Liver (tissue), 10 donors: ENCODE measurements at places on chromosomes 16 and 17.

DNA sequence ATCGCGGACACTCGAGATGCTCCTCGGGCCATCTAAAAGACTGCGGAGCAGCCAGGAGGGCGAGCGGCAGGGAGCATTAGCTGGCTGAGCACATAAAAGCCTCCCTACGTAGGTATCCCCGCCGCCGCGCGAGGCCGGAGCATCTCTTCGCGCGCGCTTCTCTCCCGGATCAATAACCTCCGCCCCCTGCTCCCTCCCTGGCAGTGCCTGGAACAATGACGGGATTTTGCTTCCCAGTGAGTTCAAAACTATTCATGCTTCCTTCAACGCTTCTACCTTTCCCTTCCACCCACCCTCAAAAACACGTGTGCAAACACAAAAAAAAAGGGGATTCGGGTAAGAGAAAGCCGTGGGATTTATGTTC is 984 bp downstream of the CENPV start:
- DNase-seq: peak; percentile 61

DNA sequence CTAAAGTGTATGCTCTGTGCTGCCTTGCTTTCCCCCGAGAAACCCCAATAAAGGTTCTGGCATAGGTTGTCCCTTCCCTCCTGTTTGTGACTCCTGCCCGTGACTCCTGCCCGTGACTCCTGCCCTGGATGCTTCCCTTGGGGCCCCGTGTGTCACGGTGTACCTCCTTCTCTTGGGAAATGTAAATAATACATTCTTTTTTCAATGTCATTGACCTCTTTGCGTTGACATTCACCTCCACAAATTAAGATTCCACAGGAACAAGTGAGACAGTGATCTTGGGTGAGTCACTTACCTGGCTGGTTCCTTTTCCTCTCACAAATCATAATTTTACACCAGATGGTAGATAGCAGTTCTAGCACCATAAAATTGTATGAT is 632 bp downstream of the CCL15 start:
- DNase-seq: peak; percentile 37

GRCh38 chr16:78996790-78997189 is 603.7 kb downstream of the MAF start:
- DNase-seq: no peak

GRCh38 chr16:53775821-53776431 is 72.0 kb downstream of the FTO start:
- DNase-seq: no peak

- DNase-seq: no peak
These were observed 33.3 kb upstream of the FOXF1 start for GRCh38 chr16:86476956-86477534.

- no peak for DNase-seq
These were observed 15.2 kb downstream of the MED24 start for GRCh38 chr17:40038882-40039513.

DNA sequence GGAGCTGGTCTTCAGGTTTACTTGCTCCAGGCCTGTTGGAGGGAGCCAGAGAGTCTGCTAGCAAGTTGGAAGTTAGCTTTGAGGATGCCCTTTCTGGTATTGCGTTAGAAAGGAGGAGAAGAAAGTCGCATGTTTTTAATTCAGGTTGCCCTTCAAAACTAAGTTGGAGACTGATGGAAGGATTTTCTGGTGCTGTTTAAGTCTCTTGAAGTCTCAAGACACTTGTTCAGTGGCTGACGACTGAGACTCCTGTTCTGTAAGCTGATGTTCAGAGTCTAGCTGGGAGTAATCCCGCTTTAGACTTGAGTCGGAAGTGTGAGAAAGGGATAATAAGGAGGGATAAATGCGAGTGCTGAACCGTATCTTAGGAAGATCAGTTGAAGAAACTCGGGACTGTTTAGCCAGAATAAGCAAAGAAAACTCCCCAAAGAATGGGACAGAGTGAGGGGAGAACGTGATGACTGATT is 740 bp downstream of the AATF start:
- no peak for DNase-seq

GRCh38 chr16:53743149-53743566 is 39.2 kb downstream of the FTO start:
- DNase-seq: no peak

DNA sequence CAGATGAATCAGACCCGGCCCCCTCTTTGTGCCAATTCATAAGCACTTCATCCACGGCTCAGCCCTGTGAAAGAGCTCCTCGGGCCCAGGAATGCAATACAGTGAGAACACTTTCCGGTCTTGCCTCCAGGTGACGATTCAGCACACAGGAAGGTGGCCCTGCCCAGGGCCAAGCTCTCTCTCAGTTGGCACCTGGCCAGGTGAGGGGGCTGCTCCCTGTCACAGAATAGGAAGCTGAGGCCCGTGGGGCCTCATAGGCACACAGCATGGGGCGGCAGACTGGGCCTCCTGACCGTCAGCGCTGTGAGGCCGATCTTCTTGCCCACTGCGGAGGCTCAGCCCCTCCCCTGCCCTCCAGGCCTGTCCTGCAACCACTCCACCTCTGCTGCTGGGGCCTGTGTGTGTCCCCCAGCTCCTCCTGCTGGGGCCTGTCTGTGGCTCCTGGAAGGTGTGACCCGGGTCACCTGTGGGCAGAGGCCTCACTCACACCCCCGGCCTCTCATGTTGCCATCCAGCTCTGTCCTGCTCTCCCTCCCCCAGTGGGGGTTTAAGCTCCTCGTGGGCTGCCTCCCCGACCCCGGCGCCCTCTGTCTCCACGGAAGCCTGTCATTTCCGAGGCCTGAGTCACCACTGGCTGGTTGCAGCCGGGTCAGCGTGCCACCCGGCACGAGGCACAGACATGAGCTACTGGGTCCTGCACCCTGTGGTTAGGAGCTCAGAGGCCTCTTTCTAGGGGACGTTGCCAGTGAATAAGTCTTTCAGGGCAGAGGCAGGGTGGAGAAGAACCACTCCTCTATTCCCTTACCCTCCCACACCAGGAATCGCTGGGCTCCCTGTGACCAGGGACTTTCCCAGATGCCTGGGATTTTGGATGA is 114.4 kb downstream of the SEC14L1 start:
- no peak for DNase-seq

DNA sequence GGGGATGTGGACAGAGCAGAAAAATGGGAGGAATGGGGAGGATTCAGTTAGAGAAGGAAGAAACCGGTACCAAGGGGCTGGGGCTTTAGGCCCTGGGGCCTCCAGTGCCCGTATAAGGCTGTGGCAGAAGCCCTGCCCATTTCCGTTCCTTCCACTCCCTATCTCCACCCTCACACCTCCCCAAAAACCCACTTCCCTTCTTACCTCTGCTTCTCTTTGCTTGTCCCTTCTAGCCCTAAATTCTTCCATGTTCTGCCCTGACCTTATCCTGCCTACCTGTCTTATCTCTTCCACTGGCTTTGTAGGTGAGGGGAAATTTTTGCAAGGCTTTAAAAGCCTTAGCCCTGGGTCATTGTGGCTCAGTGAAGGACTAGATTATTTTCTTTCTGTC is 4.1 kb downstream of the RNF167 start:
- DNase-seq: no peak

GRCh38 chr16:48681520-48681919 is 71.5 kb upstream of the N4BP1 start:
- no peak for DNase-seq

DNA sequence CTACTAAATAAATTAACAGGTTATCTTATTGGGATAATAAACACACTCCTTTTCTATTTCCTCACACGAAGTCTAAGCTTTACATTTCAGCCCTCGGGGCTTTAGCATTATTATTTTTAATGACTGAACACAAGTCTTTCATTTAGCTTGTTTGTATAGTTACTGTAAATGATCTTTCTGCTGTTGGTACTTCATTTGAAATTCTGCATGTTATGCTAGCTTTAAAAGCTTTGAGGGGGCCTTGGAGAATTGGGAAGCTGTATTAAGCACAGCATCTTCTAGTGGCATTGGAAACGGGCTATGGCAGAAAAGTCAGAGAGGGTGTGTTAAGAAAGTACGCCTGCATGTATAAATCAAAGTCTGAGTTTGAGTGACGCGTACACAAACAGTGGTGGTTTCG is 243.7 kb downstream of the FTO start:
- no peak for DNase-seq
